ENCODE measurements at places on chromosomes 11 and 22.

GRCh38 chr11:134036492-134037045, 32.3 kb upstream of the JAM3 start:
- DNase-seq = no peak

DNA sequence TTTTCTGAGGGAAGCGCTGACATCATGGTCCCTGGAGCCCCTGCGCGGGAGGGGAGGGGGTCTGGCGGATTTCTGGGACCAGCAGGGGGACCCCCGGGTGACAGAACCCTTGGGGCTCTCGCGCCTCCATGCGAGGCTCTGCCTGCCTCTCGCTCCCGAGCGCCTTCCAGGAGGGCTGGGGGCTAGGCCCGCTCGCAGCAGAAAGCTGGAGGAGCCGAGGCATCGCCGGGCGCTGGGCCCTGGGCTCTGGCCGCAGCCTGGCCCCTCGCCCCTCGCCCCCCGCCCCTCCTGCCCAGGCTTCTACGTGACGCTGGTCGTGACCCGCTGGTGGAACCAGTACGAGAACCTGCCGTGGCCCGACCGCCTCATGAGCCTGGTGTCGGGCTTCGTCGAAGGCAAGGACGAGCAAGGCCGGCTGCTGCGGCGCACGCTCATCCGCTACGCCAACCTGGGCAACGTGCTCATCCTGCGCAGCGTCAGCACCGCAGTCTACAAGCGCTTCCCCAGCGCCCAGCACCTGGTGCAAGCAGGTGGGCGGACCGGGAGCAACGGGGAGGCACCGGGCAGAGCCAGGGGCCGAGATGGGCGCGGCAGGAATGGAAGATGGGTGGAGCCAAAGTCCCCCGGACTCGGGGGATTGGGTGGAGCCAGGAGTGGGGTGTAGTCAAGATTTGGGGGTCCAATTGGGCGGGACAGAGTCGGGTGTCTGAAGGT, 5.4 kb downstream of the BEST1 start:
- no peak for DNase-seq

DNA sequence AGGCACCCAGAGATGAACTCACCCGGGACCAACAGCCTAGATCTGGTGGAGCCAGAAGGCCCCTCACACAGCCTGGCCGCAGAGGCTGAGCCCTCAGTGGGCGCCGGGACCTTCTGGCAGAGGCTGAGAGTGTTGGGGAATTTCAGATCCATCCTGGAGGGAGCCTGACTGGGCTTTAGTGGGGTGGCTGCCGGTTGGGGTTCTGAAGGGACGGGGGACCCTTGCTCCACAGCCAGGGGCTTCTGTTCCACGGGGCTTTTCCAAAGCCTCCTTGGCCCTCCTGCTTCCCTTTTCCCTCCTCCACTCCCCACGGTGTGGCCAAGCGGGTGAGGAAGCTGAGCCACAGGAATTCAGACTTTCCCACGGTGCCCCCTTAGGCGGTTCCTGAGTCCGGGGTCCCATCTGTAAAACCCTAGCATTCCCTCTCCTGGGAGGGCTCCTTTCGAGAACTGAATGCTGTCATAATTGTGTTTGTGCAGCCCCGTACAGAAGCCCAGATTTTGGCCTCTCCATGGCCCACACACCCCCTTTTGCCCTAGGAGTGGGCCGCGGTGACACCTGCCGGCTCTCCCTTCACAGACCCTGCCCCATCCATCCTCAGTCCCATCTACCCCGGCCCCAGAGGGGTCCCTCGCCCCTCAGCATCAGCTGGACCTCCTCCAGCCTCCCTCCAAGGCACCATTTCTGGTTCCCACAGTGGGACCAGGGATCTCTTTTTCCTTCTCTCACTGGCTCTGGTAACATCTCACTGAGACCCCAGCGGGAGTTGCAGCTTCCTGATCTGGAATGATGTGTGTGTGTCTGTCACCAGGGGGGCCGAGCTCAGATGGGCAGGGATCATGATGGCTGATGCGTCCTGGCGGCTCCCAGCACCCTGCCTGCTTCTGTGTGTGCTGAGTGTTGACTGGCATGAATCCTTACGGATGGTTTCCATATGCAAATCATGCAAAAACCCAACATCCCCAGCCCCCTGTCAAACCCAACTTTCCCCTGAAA, 1048.4 kb downstream of the TBC1D22A start:
- no peak for DNase-seq

- no peak for DNase-seq
Measured at GRCh38 chr11:7520981-7521487, 7.2 kb downstream of the PPFIBP2 start.

GRCh38 chr11:32219320-32219719, 128.4 kb downstream of the RCN1 start:
- no peak for DNase-seq

DNA sequence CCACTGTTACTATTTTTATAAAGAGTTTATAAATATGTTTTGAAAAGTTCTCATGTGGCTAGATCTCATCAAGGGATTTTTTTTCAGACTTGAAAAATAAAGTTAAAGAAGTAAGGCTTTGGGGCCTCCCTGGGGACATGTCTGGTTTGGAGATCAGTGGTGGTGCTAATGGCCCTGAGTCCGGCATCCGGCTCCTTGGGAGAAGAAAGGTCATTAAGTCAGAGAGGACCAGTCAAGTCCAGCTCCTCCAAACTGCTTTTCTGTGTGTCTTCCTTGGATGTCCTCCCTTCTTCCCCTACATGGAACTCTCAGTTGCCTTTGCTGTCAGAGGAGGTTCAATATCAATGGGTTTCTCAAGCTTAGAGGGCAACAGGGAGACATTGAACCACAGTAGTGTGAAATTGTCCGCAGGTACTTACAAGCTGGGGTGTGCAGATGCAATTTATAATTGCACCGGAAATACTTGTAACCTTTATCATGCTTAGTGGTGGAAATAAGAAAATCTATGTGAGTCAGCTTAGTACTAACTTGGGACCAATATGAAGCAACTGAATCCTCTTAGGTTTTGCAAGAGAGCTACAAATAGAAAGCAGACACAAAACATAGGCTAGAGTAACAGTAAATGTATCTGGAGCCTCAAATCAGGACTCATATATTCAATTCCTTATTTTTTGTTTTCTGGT, 144.3 kb downstream of the TEAD1 start:
- DNase-seq = no peak

DNA sequence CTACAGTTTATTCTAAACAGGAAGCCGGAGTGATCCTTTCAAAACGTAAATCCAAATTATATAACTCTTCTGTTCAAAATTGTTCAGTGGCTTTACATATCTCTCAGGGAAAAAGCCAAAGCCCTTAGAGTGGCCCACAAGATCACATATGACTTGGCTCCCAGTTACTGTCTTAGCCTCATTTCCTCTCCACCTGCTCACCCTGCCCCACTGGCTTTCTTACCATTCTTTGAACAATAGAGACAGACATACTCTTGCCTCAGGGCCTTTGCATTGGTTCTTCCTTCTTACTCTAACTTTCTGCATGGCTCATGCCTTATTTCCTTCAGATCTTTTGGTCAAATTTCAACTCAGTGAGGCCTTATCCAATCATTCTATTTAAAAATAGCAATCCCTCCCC, 52.1 kb downstream of the STIM1 start:
- no peak for DNase-seq

- DNase-seq = no peak
Measured at GRCh38 chr22:49046546-49047361, 780.9 kb downstream of the BRD1 start.

- DNase-seq = no peak
Measured at GRCh38 chr11:117913736-117914397, 15.3 kb downstream of the TMPRSS13 start.

- DNase-seq = no peak
Measured at GRCh38 chr11:102319544-102319943, 2.3 kb downstream of the BIRC3 start.

DNA sequence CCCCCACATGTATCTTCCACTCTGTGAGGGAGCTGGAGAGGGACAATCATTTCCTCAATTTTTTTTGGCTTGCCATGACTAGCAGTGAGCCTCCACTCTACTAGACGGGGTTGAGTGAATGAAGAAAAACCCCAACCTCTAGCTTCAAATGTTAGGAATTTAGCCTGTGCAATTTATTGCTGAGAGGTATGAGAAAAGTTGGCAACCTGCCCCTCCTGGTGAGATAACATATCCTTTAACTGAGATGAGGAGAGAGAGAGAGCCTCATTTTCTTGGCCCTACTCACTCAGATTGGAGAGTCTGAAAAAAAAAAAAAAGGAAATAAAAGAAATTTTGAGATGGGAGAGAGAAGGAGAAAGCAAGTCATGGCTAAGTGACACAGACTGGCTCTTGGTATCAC, 218.2 kb upstream of the CARD18 start:
- no peak for DNase-seq

DNA sequence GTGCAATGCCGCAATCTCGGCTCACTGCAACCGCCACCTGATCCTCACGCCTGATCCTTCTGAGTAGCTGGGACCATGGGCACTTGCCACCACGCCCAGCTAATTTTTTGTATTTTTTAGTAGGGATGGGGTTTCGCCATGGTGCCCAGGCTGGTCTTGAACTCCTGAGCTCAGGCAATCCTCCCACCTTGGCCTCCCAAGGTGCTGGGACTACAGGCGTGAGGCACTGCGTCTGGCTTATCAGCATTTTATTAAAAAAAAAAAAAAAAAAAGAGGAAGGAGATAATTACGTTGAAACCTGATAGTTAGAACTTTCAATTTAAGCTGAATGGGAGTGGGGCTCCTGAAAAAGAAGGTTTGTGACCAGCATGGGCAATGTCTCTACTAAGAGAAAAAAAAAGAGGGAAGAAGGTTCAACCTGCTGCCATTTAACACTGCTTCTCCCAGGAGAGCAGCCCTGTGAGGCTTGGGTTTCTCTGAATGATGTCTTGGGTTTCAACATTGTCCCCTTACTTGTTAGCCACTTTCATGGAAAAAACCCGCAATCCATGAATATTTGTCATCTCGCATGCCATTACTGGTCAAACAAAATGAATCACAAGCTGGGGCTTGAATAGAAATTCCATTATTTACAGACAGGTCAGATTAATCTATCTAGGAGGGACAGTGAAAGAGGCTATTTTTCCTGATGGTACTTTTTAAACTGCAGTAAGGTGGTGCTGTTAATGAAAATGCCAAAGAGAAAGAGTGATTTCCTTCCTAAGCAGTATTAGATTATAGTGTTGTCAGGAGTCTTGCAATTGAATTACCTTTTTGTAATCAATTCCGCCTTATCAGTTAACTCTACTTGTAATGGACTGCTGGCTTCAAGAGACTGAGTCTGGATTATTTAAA, 72.5 kb downstream of the PACS1 start:
- DNase-seq = no peak

DNA sequence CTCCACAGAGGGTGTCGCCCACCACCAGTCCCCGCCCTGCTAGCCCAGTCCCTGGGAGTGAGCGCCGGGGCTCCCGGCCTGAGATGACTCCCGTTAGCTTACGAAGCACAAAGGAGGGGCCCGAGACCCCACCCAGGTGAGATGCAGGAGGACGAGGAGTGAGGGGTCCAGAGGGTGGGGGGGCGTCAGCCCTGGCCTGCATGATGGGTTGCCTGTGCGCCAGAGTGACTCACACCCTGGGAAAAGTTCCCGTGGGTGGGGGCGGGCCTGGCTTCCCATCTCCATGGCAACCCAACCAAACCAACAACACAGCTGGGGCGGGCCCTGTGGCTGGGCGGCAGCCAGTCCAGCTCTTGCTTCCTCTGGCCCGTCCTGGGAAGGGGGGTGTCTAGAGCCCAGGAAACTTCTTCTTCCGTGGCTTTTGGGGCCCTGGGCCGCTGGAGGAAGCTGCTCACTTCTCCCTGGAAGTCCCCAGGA, 4.5 kb downstream of the GAS2L1 start:
- DNase-seq = no peak

DNA sequence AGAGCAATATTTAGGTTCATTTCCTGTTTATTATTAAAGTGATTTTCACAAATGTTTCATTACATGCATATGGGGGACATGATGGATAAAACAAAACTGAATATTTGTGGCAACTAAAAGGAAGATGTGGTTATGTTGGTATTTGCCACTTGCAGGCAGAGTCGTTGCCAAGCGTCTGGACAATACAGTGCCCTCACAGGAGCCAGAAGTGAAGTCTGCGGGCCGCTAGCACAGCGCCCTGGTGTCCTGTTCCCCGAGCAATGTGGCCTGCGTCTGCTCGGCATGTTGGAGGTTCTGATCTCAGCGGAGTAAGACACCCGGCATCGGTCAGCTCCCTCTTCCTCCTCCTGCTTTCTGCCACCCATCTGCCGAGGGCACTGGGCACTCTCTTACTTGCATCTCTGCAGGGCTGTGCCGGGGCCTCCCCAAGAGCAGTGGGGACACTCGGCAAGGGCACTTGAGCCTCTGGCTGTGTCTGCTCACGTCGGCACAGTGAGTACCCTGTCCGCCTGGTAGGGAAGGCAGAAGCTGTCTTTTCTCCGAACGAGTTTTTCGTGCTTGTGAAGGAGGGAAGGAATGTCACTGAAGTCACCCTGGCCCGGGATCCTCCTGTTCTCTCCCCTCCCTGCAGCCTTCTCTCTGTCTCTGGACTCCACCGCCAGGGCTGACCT, 10.5 kb upstream of the TTLL12 start:
- DNase-seq = no peak

GRCh38 chr11:3148990-3149851, 15.9 kb downstream of the OSBPL5 start:
- DNase-seq = no peak

DNA sequence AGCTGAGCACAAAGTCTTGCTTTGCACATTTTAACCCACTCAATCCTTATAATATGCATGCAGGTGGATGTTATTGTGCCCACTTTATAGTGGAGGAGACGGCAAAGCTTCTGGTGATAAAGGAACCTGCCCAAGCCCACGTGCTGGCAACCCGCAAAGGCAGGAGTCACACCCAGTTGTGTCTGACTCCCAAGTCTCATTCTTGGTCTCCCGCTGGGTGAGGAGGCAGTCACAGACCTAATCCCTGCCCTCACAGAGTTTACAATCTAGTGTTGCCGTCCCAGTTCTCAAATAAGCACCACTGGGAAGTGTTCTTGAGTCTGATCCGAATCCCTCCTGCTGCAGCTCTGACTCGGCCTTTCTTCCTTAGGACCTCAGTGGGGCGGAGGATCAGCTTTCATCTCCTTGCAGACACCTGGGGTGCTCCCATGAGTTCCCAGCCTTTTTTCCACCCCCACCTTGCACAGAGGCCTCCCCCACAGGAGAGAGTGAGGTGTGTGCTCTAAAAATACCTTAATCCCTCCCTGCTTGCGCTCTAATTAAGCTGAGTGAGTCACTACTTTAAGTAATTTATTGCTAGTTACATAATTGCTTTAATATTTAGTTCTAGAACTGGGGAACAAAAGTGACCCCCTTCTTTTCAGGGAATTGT, 15.1 kb downstream of the PDE2A start:
- no peak for DNase-seq

DNA sequence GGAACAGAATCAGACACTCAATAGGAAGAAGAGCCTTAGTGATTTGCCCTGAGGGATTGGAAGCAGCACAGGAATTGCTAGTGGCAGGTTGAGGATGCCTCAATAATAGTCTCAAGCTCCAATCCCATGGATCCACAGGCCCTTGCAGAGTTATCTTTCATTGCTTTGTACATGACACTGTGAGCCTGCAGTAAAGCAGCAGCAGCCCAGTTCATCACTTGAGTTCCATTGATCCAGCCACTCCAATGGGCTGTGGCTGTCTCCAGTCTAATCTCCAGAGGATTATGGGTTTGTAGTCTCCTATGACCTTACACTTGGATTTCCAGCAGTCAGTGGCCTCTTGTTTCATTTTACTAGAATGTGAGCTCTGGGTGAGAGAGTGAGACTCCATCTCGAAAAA, 45.4 kb downstream of the AAMDC start:
- no peak for DNase-seq
